ENCODE measurements at places on chromosomes 3 and 15. TPM values are rescaled to one million over a fixed set of nuclear protein-coding genes. Genes with fewer than 3 reads are reported as not detected.

GRCh38 chr15:64911311-64912186, at the start of gene ANKDD1A:
Gene ANKDD1A, plus strand, starts transcription at chr15:64911902. Its CDS starts 29 bp downstream, at chr15:64911931.
- peaks cover 9% of the 10 kb centered on the region for H3K4me1 ChIP-seq
- H3K36me3 ChIP-seq: no peaks in the 10 kb centered on the region
- H3K4me3 ChIP-seq: peak within 1 kb of the TSS; percentile 77
- DNase-seq: no peak

Gene CEP97
- total RNA-seq: 9.2 TPM

- no peaks in the 10 kb centered on the region for H3K27me3 ChIP-seq
- no peak overlapping the region for H3K27ac ChIP-seq
- DNase-seq: no peak
- H3K4me1 ChIP-seq: no peaks in the 10 kb centered on the region
- H3K4me3 ChIP-seq: no peak overlapping the region
Measured at GRCh38 chr3:144963810-144964209, 992.2 kb downstream of the DIPK2A start.

GRCh38 chr3:188562144-188562543, 408.2 kb downstream of the LPP start:
- no peaks in the 10 kb centered on the region for H3K36me3 ChIP-seq
- H3K27me3 ChIP-seq: no peaks in the 10 kb centered on the region
- no peak overlapping the region for H3K27ac ChIP-seq
- peaks cover 16% of the 10 kb centered on the region for H3K4me1 ChIP-seq
- H3K4me3 ChIP-seq: no peak overlapping the region

Gene DUOX1
- total RNA-seq: 0.08 TPM

- peaks cover 41% of the 10 kb centered on the region for H3K4me1 ChIP-seq
- H3K36me3 ChIP-seq: peaks cover 27% of the 10 kb centered on the region
- H3K27me3 ChIP-seq: peaks cover 7% of the 10 kb centered on the region
- no peak overlapping the region for H3K27ac ChIP-seq
Measured at GRCh38 chr15:80619680-80620079, 75.4 kb upstream of the ABHD17C start.

GRCh38 chr15:36882487-36883131, 217.7 kb downstream of the MEIS2 start:
- peak overlapping the region; percentile 78 for H3K4me3 ChIP-seq
- H3K27ac ChIP-seq: peak overlapping the region; percentile 8
- peaks cover 66% of the 10 kb centered on the region for H3K4me1 ChIP-seq
- no peak for DNase-seq
- H3K27me3 ChIP-seq: peaks cover 27% of the 10 kb centered on the region

- no peaks in the 10 kb centered on the region for H3K27me3 ChIP-seq
- no peaks in the 10 kb centered on the region for H3K36me3 ChIP-seq
- no peak overlapping the region for H3K27ac ChIP-seq
- H3K4me1 ChIP-seq: peaks cover 12% of the 10 kb centered on the region
- peak; percentile 34 for DNase-seq
Measured at GRCh38 chr15:60708684-60709083, 229.7 kb upstream of the ICE2 start.

- H3K27ac ChIP-seq: no peak overlapping the region
- peaks cover 4% of the 10 kb centered on the region for H3K27me3 ChIP-seq
- H3K36me3 ChIP-seq: peaks cover 23% of the 10 kb centered on the region
- H3K4me1 ChIP-seq: peaks cover 53% of the 10 kb centered on the region
- H3K4me3 ChIP-seq: 0 out of 2 replicates have a peak overlapping the region, but pooled peaks have one; percentile 8
- peak; percentile 47 for DNase-seq
Measured at GRCh38 chr15:33059184-33059583, 135.3 kb downstream of the FMN1 start.

DNA sequence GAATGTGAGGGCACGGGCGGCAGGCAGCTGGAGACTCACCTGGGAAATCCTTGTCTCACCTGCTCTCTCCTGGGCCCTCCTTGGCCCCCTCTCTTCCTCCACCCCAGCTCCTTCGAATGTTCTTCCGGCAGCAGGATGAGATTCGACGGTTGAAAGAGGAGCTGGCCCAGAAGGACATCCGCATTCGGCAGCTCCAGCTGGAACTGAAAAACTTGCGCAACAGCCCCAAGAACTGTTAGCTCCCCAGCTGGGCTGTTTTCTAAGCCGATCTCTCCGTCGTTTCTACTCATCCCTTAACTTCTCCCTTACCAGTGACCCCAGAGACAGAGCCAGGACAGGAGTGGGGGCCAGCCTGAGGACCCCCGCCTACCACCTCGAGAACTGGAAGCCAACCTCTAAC, 95.0 kb downstream of the ANP32A start:
- H3K27ac ChIP-seq: no peak overlapping the region
- no peaks in the 10 kb centered on the region for H3K36me3 ChIP-seq
- H3K4me1 ChIP-seq: no peaks in the 10 kb centered on the region
- peaks cover 2% of the 10 kb centered on the region for H3K27me3 ChIP-seq
- H3K4me3 ChIP-seq: no peak overlapping the region

GRCh38 chr15:22908830-22909229, 70.4 kb downstream of the NIPA2 start:
- H3K4me3 ChIP-seq: no peak overlapping the region
- H3K36me3 ChIP-seq: peaks cover 39% of the 10 kb centered on the region
- peaks cover 7% of the 10 kb centered on the region for H3K4me1 ChIP-seq
- no peak overlapping the region for H3K27ac ChIP-seq
- H3K27me3 ChIP-seq: peaks cover 2% of the 10 kb centered on the region

DNA sequence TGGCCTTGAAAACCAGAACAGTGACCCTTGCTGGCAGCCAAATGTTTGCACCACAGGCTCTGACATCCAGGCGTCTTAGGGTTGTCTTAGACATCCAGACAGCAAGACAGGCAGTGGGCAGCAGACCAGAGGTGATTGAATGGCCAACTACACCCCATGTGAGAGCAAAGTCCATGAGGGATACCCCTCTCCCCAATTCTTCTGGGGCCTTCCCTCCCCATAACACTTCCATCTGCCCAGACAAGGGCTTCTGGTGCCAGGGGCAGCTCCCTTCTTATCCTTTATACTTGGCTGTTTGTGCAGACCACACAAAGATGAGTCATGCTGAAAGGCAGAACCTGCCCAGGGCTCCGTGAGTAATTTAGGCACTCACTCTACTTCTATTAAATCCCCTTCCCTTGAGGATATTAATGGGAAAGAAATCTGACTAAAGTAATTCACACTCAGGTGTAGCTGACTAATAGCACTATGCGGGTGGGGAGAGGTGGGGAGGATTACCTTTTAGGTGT, 257.9 kb downstream of the UACA start:
- peaks cover 7% of the 10 kb centered on the region for H3K36me3 ChIP-seq
- peak overlapping the region; percentile 38 for H3K27ac ChIP-seq

DNA sequence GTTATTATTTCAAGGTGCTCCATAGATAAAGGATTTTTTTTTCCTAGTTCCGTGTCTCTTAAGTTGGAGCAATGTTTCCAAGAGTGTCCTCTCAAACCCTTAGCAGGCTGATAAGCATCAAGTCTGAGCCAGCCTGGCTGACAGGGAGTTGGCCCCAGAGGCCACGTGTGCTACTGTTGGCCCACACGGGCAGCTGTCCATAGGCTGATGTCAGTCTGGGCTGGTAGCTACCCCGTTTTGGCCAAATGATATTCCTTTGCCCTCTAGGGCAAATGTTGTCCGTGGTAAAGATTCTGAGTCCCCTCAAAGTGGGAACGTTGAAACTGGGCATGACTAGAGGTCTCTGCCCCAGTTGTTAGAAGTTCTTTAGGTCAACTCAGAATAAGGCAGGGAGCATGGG, 99.4 kb downstream of the FLNB start:
- H3K36me3 ChIP-seq: peaks cover 33% of the 10 kb centered on the region
- H3K27me3 ChIP-seq: peaks cover 4% of the 10 kb centered on the region

DNA sequence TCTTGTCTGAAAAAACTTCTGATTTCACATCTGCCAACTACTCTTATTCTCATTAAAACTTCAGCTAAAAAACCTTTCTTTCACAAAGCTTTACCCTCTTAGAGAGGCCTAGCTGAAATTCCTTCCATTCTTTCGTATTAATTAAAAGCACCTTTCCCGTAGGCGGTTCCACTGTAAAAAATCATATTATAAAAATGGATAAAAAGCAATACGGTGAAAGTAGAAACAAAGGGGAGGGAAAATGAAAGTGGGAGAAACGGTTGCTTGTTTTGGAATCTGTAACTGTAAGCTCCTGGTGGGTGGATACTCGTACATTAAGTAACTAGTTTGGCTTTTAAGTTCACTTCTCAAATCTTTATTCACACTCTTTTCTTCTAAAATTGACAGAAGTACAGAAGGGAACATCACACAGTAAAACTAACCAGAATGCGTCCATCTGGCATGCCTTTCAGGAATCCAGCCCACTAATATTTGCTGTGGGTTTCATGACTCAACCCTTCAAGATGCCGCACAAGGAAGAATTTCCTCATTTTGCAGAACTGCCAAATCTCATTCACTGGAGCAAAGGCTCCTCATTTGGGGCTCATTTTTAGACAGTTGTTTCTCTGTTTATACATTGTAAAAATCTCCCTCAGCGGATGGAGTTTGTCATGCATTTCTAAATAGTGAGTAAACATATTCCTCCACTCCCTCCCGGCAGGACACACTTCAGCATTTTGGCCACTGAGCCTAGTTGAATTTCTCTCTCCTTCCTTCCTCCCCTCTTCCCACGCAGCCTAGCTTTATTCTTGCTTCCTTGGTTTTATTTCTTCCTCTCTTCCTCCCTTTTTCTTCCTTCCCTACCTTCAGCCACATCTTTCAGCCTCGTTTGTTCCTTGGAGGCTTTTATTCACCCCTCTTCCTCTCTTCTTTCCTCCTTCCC, 419.5 kb upstream of the NAALADL2 start:
- H3K36me3 ChIP-seq: no peaks in the 10 kb centered on the region
- peaks cover 4% of the 10 kb centered on the region for H3K27me3 ChIP-seq
- DNase-seq: peak; percentile 99
- H3K4me1 ChIP-seq: peaks cover 30% of the 10 kb centered on the region
- H3K4me3 ChIP-seq: no peak overlapping the region

- H3K27me3 ChIP-seq: no peaks in the 10 kb centered on the region
- no peaks in the 10 kb centered on the region for H3K36me3 ChIP-seq
Measured at GRCh38 chr3:149426325-149426724, 48.2 kb upstream of the TM4SF4 start.

DNA sequence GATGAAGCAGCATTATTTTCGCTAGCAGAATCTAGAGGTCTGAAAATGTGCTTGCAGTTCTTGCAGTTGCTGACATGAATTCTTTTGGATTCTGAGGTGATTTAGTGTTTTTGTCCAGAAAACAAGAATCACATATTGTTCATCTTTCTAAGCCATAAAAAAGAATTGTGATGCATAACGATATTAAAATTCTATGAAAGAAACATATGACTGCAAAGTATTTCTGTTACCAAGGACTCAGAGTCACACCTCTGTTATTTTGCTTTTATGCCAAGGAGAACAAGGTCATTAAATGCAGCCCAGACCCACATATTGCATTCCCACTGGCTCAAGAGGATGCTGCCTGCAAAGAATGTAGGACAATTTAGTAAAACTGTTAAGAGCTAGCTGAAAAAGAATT, 299.8 kb upstream of the GPR149 start:
- H3K27me3 ChIP-seq: no peaks in the 10 kb centered on the region
- H3K4me1 ChIP-seq: no peaks in the 10 kb centered on the region
- no peak overlapping the region for H3K27ac ChIP-seq
- H3K36me3 ChIP-seq: no peaks in the 10 kb centered on the region

DNA sequence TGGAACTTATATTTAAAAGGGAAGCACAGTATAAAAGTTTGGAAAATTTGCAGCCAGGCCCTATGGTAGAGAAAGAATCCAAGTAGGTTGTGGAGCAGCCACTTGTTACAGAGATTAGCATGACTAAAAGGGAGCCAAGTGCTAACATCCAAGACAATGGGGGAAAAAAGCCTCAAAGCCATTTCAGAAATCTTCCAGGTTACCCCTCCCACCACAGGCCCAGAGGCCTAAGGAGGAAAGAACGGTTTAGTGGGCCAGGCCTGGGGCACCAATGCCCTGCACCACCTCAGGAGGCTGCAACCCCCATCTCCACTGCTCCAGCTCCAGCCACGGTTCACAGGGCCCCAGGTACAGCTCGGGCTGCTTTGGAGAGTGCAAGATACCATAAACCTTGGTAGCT, 69.9 kb downstream of the IGF2BP2 start:
- H3K36me3 ChIP-seq: peaks cover 55% of the 10 kb centered on the region
- peaks cover 50% of the 10 kb centered on the region for H3K4me1 ChIP-seq
- peaks cover 2% of the 10 kb centered on the region for H3K27me3 ChIP-seq
- DNase-seq: no peak
- no peak overlapping the region for H3K27ac ChIP-seq

GRCh38 chr3:23480329-23480714, 277.2 kb downstream of the UBE2E2 start:
- no peak for DNase-seq
- H3K27me3 ChIP-seq: no peaks in the 10 kb centered on the region
- H3K27ac ChIP-seq: no peak overlapping the region
- H3K4me3 ChIP-seq: no peak overlapping the region
- H3K36me3 ChIP-seq: peaks cover 16% of the 10 kb centered on the region

DNA sequence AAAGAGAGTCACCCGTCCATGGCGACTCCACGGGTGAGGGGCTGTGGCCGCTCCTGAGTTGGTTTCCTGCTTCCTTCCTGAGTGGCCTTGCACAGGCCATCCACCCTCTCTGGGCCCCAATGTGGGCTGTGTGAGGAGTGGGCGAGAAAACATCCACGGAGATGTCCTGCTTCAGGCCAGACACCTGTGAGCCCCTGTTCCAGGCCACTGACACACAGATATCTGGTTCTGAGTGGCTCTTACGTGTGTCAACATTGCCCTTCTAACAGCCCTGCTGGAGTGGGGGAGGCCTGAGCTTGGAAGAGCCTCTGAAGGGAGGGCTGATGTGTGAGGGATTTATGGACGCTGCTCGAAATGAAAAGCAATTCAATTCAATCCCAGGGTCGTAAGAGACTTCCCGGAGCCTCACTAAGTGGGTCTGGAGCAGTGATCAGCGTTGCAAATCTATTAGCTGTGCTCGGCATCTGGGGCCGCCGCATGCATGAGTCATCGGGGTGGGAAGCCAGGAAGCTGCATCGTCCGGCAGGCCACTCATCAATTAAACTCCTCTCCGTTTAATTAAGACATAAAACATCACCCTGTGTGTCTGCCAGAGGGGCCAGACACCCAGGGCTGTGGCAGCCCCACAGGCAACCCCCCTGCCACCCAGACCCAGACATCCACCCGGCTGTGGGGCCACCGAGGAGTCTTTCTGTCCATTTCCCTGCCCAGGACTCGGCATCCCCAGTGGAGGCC, 20.0 kb upstream of the PRR23E start:
- peak overlapping the region; percentile 70 for H3K27ac ChIP-seq
- no peaks in the 10 kb centered on the region for H3K36me3 ChIP-seq
- H3K4me1 ChIP-seq: peaks cover 34% of the 10 kb centered on the region
- H3K4me3 ChIP-seq: peak overlapping the region; percentile 41

GRCh38 chr3:160403796-160404470, 4.5 kb downstream of the SMC4 start:
- peak overlapping the region; percentile 90 for H3K27ac ChIP-seq
- H3K4me3 ChIP-seq: peak overlapping the region; percentile 99
- peaks cover 40% of the 10 kb centered on the region for H3K36me3 ChIP-seq

DNA sequence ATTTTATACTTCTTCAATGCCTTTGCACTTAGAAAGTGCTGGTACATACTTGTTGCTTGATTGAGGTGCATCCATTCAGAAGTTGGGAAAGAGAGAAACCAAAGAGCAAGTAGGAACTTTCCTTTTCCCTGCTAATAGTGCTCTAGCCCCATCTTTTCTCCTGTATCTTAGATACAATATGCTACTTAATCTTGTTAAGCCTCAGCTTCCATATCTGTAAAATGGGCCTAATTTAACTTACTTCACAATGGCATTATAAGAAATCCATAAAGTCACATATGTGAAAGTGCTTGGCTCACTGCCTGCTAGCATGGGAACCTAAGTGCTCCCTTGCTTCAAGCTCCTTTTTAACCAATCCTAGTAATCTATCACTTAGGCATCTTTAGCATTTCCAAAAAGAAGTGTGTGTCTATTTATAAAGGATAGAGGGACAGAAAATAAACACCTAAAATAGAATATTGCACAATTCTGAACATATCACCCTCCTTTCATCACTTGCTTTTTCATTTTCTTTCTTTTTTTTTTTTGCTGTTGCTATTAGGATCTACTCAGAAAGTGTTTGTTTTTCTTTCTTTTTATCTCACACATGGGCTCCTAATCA, 28.1 kb downstream of the KCNAB1 start:
- H3K36me3 ChIP-seq: no peaks in the 10 kb centered on the region
- H3K27me3 ChIP-seq: peaks cover 8% of the 10 kb centered on the region
